ENCODE measurements at places on chromosomes 7 and 10.

- DNase-seq = no peak
Measured at GRCh38 chr10:43074827-43075611, 1.9 kb upstream of the RET start.

GRCh38 chr7:89123871-89124270 is 328.3 kb upstream of the TEX47 start:
- no peak for DNase-seq

DNA sequence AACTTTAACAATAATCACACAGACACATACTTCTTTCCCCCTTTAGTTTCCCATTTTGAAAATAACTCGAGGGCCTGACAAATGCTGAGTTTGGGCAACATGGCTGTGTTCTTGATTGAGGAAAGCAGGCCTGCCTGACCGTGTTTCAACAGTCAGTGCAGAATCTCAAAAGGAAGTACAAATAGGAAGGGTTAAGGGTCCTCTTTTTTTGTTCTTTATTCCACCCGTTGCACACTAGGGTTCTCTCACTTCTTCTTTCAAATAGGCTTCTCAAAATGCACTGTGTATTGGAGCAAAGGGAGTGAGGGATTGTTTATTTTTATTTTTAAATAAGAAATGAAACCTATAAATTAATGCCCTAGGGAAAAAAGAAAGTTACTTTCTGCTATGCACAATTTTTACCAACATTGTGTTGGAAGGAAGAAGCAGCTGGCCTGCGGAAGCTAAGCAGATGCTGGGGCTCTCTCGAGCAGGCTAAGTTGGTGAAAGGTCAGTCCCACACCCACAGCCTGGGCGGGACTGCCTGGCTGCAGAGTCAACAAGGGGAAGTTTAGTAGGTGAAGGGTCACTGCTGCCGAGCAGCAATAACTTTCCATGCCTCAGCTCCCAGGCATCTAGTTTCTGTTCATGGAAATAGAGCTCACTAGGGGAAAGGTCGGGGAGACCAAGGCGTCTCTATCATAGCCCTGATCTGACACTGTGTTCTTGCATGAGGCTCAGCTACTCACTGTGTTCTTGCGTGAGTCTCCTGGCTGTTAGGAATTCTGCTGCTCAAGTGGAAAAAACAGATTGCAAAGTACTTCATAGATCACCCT is 12.2 kb upstream of the PDK4 start:
- peak; percentile 85 for DNase-seq

DNA sequence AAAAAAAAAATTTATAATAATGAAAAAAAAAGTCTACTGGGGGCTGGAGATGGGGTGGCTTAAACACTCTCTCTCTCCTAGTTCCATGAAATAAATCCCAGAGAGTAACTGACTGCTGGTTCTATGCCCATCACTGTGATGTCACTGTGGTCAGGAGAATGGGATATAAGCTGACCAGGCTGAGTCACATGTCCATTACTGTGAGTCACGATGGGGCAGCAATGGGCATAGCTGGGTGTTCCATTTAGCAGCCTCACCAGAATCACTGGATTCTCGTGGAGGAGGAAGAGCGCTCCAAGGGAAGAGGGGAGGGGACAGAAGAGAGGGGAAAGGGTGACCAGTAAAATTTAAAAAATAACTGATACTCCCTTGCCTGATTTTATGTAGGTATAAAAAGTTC is 37.1 kb downstream of the MASTL start:
- DNase-seq = no peak

DNA sequence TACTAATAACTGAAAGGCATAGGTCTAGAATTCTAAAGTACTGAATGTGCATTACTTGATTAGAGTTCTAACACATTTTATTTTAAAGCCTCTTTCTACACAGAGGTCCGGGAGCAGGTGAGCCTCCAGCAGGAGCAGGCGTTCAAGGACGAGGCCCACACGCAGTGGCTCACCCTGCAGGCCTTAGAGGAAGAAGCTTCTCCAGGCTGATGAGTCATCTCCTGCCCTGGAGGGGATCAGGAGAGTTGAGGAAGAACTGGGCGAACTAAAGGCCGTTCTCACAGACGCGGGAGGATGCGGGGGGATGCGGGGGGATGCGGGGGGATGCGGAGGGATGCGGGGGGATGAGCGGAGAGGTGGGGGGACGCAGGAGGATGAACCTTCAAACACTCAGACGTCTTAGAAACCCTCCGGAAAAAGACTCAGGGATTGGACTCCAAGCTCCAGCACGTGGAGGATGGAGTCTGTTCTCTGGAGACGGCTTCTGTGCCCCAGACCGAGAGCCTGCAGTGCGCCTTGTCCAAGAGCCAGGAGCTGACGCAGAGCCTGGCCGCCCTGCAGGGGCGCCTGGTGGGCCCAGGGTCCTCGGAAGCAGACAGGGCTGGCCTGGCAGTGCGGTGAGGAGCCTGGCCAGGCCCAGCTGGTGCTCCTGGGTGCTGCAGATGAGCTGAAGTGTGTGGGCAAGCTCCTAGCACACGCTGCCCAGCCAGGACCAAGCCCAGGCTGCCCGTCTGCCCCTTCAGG is 433.7 kb upstream of the TPK1 start:
- no peak for DNase-seq
